ENCODE measurements at places on chromosomes 7 and 10. TPM values are rescaled to one million over a fixed set of nuclear protein-coding genes. Genes with fewer than 3 reads are reported as not detected.

DNA sequence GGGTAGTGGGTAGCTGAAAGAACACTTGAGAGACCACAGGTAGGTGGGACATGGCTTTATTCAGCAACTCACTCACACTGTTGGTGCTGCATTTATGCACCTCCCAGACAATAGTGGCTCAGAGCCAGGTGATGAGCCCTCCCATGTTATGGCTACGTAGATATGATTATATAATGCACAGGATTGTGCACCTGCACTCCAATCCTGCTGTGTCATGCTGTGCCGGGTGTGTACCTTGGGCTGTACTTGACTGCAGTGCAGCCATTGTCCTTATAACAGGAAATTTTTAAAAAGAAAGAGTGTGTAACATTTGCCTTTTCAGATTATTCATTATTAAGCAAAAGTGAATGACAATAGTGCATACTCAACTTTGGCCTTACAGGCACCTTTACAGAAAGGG is 366.1 kb upstream of the BMPER start:
- no peak for DNase-seq

Gene EN2
- total RNA-seq = not detected

Gene PITX3
- total RNA-seq = not detected

DNA sequence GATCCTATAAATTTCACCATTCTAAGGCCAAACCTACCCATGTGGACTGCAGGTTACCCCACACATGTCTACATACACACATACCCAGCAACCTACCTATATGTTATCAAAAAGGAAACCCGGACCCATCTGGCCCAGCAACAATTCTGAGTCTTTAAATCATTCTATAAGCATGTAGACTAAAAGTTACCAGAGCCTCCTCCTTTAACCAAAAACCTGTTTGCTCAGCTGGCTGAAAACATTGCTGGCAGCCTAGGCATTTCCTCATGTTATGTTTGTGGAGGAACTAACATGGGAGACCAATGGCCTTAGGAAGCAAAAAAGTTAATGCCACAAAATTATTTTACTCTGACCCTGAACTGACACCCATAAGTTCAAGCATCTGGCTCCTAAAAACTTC is 5.3 kb upstream of the ADCK2 start:
- DNase-seq = no peak

- DNase-seq = no peak
Observed at GRCh38 chr7:2611401-2611800, 20.4 kb upstream of the TTYH3 start.

Gene CNPY1
- total RNA-seq = not detected

DNA sequence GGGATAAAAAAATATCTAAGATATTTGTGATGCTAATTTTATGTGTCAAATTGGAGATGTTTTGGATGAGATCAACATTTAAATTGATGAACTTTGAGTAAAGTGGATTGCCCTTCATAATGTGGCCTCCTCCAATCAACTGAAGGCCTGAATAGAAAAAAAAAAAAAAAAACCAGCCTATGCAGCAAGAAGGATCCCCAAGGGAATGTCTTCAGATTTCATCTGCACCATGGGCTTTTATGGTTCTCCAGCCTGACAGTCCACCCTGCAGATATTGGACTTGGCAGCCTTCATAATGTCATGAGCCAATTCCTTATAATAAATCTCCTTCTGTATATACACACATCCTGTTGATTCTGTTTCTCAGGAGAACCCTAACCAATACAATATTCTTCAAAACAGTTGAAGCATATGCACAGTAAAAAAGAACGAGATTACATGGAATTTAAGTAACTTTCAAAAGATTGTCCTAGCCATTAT is 316.9 kb upstream of the PLXDC2 start:
- DNase-seq = no peak

Gene NOC3L
- total RNA-seq = 29.9 TPM
